ENCODE measurements at places on chromosomes 13 and 19. TPM values are rescaled to one million over a fixed set of nuclear protein-coding genes. Genes with fewer than 3 reads are reported as not detected.

Gene PLK5
- not detected for total RNA-seq

Gene ANGPTL8
- total RNA-seq = not detected

Gene ATP8A2
- 0.28 TPM for total RNA-seq

DNA sequence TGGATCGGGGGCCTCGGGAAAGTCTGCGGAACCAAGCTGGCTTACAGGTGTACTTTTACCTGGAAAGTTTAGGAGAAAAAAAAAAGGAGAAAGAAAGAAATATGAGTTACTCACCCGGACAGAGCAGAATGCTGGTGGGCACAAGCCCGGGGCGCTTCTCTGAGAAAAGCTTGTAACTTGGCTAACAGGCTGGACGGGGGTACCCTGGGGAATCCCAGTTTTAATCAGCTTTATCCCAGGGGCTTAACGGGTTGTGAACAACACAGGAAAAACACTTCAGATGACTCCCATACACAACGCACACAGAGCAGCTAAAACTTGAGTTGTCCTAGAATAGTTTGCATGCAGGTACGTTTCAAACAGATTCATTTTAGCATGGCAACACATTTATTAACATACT is 37.3 kb downstream of the KLF2 start:
- no peak overlapping the region for H3K4me3 ChIP-seq
- H3K27me3 ChIP-seq = no peaks in the 10 kb centered on the region
- H3K27ac ChIP-seq = no peak overlapping the region
- H3K36me3 ChIP-seq = peaks cover 6% of the 10 kb centered on the region
- no peaks in the 10 kb centered on the region for H3K4me1 ChIP-seq

DNA sequence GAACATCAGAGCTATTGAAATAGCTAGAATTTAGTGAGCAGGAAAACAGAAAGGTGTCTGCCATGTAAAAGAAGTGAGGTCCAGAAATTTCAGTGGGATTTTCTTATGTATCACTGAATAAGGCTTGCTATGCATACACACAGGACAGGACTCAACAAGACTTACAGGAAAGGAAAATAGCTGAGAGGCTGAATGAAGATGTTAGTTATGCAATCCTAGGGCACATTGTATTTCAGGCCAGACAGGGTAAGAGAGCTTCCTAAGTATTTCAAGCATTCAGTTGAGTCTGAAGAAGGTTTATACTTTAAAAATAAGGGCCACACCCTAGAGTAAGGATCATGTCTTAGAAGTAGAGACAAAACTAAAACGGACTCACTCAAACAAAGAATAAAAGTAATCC is 419.9 kb upstream of the PRR20A start:
- no peaks in the 10 kb centered on the region for H3K36me3 ChIP-seq
- H3K4me3 ChIP-seq = no peak overlapping the region
- H3K4me1 ChIP-seq = no peaks in the 10 kb centered on the region
- H3K27ac ChIP-seq = no peak overlapping the region

- no peak overlapping the region for H3K27ac ChIP-seq
- no peak overlapping the region for H3K4me3 ChIP-seq
- H3K27me3 ChIP-seq = peaks cover 6% of the 10 kb centered on the region
- no peaks in the 10 kb centered on the region for H3K4me1 ChIP-seq
Measured at GRCh38 chr19:48064509-48064908, 20.6 kb upstream of the CABP5 start.

DNA sequence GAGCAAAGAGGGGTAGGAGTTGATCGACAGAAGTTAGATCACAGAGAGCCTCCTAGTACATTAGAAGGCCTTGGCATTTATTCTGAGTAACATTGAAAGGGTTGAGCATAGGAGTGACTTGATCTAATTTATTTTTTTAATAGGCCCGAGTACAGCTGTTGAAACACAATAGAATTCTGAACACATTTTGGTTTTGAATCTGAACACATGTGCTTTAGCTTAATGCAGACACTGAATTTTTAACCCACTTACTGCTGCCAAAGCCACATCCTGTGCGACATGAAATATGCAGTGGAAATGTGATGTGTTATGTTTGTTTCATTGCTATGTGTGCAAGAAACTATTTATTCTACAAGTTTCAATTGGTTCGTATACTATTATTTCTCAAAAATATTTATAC is 1505.9 kb downstream of the PCDH9 start:
- DNase-seq = peak; percentile 49
- H3K36me3 ChIP-seq = no peaks in the 10 kb centered on the region
- H3K4me1 ChIP-seq = no peaks in the 10 kb centered on the region
- H3K4me3 ChIP-seq = no peak overlapping the region
- no peak overlapping the region for H3K27ac ChIP-seq

- H3K4me3 ChIP-seq = no peak overlapping the region
- H3K4me1 ChIP-seq = no peaks in the 10 kb centered on the region
- peaks cover 1% of the 10 kb centered on the region for H3K36me3 ChIP-seq
- no peak for DNase-seq
- no peak overlapping the region for H3K27ac ChIP-seq
- H3K27me3 ChIP-seq = no peaks in the 10 kb centered on the region
Measured at GRCh38 chr19:36986601-36987000, 70.5 kb downstream of the ZNF568 start.

- no peak for DNase-seq
- H3K36me3 ChIP-seq = peaks cover 11% of the 10 kb centered on the region
- H3K4me1 ChIP-seq = no peaks in the 10 kb centered on the region
- H3K27ac ChIP-seq = no peak overlapping the region
- no peaks in the 10 kb centered on the region for H3K27me3 ChIP-seq
Measured at GRCh38 chr19:3692141-3693024, 7.9 kb downstream of the PIP5K1C start.

DNA sequence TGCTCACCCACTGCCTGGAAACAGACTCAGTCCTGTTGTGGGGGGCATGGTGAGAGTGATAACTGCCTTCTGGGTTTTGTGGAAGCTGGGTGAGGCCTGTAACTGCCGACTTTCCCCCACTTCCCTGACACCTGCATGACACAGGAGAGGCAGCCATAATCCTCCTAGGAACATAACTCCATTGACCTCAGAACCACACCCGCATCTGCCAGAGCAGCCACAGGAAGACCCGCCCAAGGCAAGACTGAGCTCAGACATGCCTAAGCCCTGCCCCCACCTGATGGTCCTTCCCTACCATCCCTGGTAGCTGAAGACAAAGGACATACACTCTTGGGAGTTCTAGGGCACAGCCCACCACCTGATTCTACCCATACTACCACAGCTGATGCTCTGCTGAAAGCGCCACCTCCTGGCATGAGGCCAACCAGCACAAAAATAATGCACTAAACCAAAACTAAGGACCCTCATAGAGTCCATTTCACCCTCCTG is 326.7 kb downstream of the RBM26 start:
- H3K4me3 ChIP-seq = no peak overlapping the region
- no peaks in the 10 kb centered on the region for H3K36me3 ChIP-seq
- no peak overlapping the region for H3K27ac ChIP-seq
- H3K4me1 ChIP-seq = no peaks in the 10 kb centered on the region
- DNase-seq = no peak

GRCh38 chr13:97353927-97354675 is 79.9 kb upstream of the RAP2A start:
- H3K36me3 ChIP-seq = peaks cover 22% of the 10 kb centered on the region
- no peak overlapping the region for H3K27ac ChIP-seq
- H3K4me3 ChIP-seq = no peak overlapping the region
- peaks cover 4% of the 10 kb centered on the region for H3K4me1 ChIP-seq

All from IMR-90 (cell line).